ENCODE measurements at places on chromosomes 1 and 21. TPM values are rescaled to one million over a fixed set of nuclear protein-coding genes. Genes with fewer than 3 reads are reported as not detected.

Gene KCNE2
- total RNA-seq = not detected

Gene SLAMF9
- total RNA-seq = 6.8 TPM

Gene PTGS2
- total RNA-seq = 47.6 TPM

Gene EXO1
- total RNA-seq = 11.4 TPM

Gene C2CD2
- 2.0 TPM for total RNA-seq

Gene DOCK7
- total RNA-seq = 47.0 TPM

Gene FBXO42
- total RNA-seq = 21.4 TPM

Gene RNU1-4
- total RNA-seq = under 0.01 TPM

Gene PTPRU
- 42.2 TPM for total RNA-seq

Gene OR2T35
- 2.4 TPM for total RNA-seq

Gene UBE2Q1
- total RNA-seq = 22.1 TPM

Gene BTBD8
- 3.3 TPM for total RNA-seq

Gene NUP210L
- not detected for total RNA-seq

Gene PRAMEF18
- total RNA-seq = not detected

Gene YBEY
- 12.7 TPM for total RNA-seq

Gene TNFRSF4
- not detected for total RNA-seq

Gene C1orf116
- total RNA-seq = 10.6 TPM

Gene LHX4
- not detected for total RNA-seq

Gene LCE1C
- total RNA-seq = not detected

Gene PLXNA2
- total RNA-seq = 5.1 TPM

Gene FAM131C
- total RNA-seq = not detected

Gene CAMTA1
- total RNA-seq = 51.4 TPM

Gene TMCC2
- under 0.01 TPM for total RNA-seq

Gene CLCA4
- total RNA-seq = not detected

Gene ZNF593OS
- under 0.01 TPM for total RNA-seq

Gene CGN
- 2.0 TPM for total RNA-seq

Gene DSCAM
- under 0.01 TPM for total RNA-seq

Gene AMIGO1
- 0.79 TPM for total RNA-seq

Gene SPRR1B
- total RNA-seq = not detected

Gene NES
- 2.7 TPM for total RNA-seq

Gene FAM110D
- not detected for total RNA-seq

Gene SFN
- 146 TPM for total RNA-seq

Gene PCNX2
- total RNA-seq = 30.8 TPM

Gene CCDC181
- total RNA-seq = not detected

Gene RNF115
- 10.5 TPM for total RNA-seq

Gene FALEC
- not detected for total RNA-seq

Gene CSMD2
- 0.22 TPM for total RNA-seq

Gene HTR6
- total RNA-seq = not detected

Gene IGSF5
- total RNA-seq = 0.79 TPM

Gene OLFML3
- total RNA-seq = 834 TPM

Gene PYHIN1
- total RNA-seq = not detected

Gene TAS1R1
- not detected for total RNA-seq

Gene LCE2C
- not detected for total RNA-seq

Gene TPTE
- 0.22 TPM for total RNA-seq

Gene SIPA1L2
- 4.9 TPM for total RNA-seq

Gene CSF3R
- 1.2 TPM for total RNA-seq

Gene IGSF3
- 120 TPM for total RNA-seq

Gene CNN3
- 197 TPM for total RNA-seq

Gene MYCL
- total RNA-seq = 2.7 TPM

Gene BMP8B
- total RNA-seq = not detected

Gene HDGF
- 194 TPM for total RNA-seq

Gene JAK1
- total RNA-seq = 279 TPM

Gene PRKACB
- total RNA-seq = 32.8 TPM

Gene LGALS8
- total RNA-seq = 61.1 TPM

Gene SUSD4
- total RNA-seq = not detected

Gene RCAN1
- 6.7 TPM for total RNA-seq
